Activated CD8-positive, alpha-beta memory T cell treated with anti-CD3 and anti-CD28 coated beads for 36 hours (primary cell): ENCODE measurements at places on chromosomes 11 and 22. TPM values are rescaled to one million over a fixed set of nuclear protein-coding genes. Genes with fewer than 3 reads are reported as not detected.

Gene NEFH
- 9.9 TPM for total RNA-seq

Gene TEX54
- total RNA-seq, result not detected

Gene MS4A4A
- not detected for total RNA-seq

Gene CNGA4
- total RNA-seq, result not detected

Gene TRPC6
- not detected for total RNA-seq

Gene ACCSL
- total RNA-seq, result not detected

Gene NAALAD2
- not detected for total RNA-seq

Gene MPPED2
- not detected for total RNA-seq

Gene MS4A6A
- total RNA-seq, result not detected

Gene PLET1
- total RNA-seq, result not detected

Gene GLYAT
- total RNA-seq, result not detected

Gene OR51B6
- total RNA-seq, result not detected

Gene OR4X2
- total RNA-seq, result not detected

Gene OR5A1
- not detected for total RNA-seq

Gene P2RX6
- total RNA-seq, result 0.38 TPM
